ENCODE measurements at places on chromosomes 16 and 17.

GRCh38 chr17:50318501-50319285 is 27.2 kb upstream of the XYLT2 start:
- DNase-seq = no peak

DNA sequence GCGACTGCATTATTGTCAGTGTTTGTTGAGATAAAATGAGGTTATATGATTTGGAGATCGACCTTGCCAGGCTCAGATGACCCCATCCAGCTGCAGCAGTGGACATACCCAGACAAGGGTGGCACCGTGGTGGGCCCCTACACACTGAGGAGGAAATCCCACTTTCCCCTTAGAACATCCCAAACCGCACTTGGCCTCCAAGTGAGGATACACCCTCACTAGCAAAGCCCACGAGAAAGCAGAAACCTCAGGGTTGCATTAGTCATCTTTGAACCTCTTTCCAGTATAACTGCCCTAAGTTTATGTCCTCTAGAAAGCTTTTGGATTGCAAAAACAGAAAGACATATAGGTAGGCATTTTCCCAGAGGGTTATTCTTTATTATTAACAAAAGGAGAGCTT is 101.5 kb downstream of the CLEC16A start:
- no peak for DNase-seq

GRCh38 chr17:80894439-80894721 is 97.3 kb upstream of the CHMP6 start:
- no peak for DNase-seq

DNA sequence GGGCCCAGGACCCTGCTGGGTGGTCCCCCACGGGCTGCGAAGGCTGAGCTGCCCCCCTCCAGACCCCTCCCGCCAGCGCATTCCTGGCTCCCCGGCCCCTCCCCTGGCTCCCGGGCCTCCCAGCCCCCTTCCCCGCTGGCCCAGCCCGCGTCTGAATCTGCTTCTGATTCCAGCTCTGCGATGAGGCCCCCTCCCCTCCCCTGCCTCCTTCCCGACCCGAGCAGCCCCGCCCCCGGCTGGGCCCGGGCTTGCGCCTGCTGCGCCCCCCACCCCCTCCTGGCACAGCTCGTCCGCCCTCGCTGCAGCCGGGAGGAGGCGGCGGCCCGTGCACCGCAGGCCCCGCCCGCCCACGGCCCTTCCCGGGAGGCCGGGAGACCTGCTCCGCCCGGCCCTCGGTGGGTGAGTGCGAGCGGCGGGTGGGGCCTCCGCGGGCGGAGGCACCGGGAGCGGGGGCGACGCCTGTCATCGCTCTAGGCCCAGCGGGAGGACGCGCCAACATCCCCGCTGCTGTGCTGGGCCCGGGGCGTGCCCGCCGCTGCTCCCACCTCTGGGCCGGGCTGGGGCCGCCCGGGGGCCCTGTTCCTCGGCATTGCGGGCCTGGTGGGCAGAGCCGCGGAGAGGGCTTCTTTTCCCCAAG is at the start of gene NTN3:
Gene NTN3 (plus strand): TSS at position 282 of the 637 bp plus-strand sequence. CDS start 405 bp downstream, outside the sequence.
- DNase-seq = no peak

GRCh38 chr16:49010879-49011278 is 270.8 kb downstream of the CBLN1 start:
- no peak for DNase-seq

DNA sequence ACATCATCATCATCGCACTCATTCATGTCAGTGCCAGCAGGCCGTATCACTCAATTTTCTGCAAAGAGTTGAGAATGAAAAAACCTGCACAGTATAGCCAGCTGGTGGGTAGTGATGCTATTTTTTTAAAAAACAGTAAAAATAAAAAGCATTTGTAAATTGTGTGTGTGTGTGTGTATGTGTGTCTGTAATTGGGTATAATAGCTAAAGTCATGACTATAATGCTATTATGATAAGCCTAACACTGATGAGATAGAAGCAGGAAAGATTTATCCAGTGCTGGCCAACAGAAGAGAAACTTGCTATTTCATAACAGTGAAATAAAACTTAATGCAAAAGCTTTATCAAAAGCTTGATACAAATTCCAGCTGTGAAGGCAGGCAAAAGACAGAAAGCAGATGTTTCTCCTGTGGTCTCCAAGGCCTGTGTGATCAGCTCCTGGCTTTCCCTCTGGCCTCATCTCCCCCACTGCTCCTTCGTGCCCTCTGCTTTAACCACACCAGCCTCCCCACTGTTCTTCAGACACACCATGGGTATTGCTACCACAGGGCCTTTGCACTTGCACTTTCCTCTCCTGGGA is 206.2 kb upstream of the IRX5 start:
- no peak for DNase-seq

DNA sequence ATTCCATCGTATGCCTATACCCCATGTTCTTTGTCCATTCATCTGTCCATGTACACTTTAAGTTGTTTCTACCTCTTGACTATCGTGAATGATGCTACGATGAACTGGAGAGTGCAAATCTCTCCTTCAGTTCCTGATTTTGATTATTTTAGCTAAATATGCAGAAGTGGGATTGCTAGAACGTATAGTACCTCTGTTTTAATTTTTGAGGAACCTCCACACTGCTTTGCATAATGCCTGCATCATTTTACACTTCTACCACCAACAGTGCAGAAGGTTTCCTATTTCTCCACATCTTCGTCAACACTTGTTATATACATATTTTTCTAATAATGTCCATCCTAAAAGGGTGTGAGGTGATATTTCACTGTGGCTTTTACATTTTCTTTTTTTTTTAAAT is 43.9 kb downstream of the SDR42E1 start:
- no peak for DNase-seq

DNA sequence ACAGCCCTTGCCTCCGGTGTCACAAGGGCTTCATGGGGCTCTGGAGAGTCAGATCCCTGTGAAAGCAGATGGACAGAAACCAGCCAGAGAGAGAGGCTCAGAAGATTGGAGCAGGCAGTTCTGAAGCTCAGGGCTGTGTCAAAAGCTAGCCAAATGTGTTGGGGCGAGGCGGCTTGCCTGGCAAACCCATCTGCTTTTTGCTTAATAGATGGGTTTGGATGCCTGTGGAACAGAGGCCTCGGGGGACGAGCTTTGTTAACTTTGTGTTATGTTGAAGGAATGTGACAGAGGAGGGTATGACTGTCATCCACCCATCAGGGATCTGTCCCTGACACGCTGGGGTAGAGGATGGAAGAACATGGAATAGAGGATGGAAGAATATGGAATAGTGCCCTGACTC is 21.0 kb upstream of the SLC12A3 start:
- DNase-seq = no peak

DNA sequence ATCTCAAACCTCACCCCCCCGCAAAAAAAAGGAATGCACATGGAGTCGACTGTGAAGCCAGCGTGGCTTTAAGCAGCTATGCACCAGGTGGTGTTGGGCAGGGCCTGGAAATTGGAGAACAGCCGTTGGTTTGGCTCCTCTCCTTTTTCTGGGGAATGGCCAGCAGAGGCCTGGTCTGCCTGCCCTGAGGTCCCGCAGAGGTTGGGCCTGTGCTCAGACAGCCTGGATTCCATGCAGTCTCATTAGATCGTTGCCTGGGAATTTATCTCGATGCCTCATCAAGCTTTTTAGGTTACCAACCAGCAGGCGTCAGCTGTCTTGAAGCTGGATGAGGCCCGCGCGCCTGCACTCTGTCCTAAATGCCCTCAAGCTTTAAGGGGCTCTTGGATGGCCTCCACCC is 9.8 kb downstream of the SLC12A3 start:
- peak; percentile 38 for DNase-seq

DNA sequence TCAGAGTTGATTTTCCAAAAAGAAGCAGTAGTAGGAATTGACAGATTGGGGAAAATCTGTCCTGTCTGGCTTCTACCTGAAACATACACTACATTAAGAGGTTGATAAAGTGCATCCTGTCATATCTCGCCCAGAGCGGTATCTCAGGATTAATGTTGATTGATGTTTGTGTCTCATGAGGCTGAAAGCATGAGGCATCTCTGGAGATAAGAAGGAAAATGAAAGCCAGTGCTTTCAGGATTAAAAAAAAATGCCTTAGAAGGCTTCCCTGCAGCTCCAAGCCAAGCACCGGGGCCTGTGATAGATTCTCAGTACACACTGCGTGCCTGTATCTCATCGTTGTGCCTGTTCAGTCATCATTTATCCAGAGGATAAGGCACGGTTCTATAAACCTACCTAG is 26.4 kb upstream of the CD300E start:
- DNase-seq = no peak

DNA sequence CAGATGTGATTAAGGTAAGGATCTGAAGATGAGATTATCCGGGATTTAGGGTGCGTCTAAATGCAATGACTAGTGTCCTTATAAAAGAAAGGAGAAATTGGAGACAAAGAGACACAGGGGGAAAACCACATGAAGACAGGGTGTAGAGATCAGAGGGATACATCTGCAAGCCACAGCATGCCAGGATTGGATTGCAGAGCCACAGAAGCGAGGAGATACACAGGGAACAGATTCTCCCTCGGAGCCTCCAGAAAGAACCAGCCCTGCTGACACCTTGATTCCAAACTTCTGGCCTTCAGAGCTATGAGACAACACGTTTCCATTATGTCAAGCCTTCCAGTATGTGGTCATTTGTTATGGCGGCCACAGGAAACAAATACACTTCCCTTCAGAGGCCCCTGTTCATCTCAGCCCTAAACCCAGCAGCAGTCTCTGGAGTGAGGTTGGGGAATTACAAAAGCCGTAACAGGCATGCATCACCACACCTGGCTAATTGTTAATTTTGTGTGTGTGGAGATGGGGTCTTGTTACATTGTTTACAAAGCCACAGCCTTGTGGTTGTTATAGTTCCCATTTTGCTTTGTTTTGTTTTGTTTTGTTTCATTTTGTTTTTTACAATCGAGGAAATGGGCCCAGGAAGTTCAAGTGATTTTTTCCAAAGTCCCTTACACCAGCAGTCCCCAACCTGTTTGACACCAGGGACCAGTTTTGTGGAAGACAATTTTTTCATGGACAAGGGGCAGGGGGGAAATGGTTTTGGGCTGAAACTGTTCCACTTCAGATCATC is 51.6 kb upstream of the LYRM9 start:
- no peak for DNase-seq

DNA sequence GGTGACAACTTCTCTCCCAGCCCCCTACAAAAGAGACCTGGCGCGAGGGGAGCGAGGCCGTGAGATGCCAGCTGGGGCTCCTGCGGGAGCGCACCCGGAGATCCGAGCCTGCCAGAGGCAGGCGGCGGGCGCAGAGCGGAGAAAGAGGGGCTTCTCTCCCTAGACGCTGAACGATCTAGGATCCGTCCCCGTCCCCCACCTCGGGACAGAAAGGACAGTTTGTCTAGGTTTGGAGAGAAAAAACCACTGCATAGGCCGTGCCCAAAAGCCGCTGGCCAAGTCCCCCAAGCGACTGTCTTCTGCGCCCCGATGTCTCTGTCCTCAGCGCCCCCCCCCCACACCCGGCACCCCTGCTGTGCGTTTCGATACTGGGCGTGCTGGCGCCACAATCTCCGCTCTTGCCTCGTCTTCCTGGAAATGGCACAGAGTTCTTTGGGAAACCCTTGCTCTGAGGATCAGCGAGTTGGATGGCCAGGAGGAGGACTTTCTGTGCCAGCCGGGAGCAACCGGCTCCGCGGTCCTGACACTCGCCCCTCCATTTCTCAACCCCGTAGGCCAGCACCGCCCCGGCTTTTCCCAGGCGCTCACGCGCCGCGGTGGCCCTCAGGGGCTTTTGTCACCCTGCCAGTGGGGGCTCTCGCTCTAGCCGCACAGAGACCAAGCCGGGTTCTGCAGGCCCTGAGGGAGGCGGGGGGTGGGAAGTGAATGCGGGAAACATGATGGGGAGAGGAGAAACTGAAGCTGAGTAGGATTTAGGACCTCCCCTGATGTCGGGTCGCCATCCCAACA is 1.0 kb downstream of the SSTR2 start:
- DNase-seq = no peak

DNA sequence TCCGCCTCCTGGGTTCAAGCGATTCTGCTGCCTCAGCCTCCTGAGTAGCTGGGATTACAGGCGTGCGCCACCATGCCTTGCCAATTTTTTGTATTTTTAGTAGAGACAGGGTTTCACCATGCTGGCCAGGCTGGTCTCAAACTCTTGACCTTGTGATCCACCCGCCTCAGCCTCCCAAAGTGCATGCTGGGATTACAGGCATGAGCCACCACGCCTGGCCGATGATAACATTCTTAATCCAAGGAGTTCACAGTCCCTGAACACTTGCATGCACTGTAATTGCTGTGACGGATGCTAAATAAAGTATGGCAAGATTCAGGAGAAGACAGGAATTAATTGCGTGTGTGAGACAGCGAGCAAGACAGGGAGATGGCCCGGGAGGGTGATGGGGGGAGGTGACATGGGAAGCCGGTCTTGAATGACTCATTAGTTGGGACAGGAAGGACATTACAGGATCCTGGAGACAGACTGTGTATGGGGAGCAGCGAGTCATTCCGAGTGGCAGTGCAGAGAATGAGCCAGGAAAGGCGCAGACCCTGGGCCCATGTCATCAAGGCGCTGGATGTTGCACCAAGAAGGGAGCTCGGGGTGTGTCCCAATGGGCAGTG is 6.7 kb downstream of the ABCA3 start:
- peak; percentile 21 for DNase-seq

DNA sequence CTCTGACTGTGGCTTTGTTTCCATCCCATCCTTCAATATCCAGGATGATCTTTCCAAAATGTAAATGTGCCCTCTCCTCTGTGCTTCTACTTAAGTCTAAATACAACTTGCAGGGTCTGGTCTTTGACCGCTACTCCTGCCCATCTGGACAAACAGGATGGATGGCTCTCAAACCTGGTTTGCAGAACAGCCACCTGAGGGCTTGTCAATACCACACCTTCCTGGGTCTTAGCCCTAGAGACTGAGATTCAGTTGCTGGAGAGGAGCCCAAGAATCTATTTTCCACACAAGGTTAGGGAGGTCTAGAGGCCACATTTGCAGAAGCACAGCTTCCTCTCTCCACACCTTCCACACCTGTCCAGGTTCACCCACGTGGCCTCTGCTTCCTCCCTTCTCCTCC is 1.9 kb upstream of the GRB7 start:
- DNase-seq = no peak

GRCh38 chr17:75869282-75870141 is 8.9 kb downstream of the TRIM47 start:
- DNase-seq = peak; percentile 84

- peak; percentile 30 for DNase-seq
Observed at GRCh38 chr17:50426814-50427787, 1.1 kb downstream of the ACSF2 start.

DNA sequence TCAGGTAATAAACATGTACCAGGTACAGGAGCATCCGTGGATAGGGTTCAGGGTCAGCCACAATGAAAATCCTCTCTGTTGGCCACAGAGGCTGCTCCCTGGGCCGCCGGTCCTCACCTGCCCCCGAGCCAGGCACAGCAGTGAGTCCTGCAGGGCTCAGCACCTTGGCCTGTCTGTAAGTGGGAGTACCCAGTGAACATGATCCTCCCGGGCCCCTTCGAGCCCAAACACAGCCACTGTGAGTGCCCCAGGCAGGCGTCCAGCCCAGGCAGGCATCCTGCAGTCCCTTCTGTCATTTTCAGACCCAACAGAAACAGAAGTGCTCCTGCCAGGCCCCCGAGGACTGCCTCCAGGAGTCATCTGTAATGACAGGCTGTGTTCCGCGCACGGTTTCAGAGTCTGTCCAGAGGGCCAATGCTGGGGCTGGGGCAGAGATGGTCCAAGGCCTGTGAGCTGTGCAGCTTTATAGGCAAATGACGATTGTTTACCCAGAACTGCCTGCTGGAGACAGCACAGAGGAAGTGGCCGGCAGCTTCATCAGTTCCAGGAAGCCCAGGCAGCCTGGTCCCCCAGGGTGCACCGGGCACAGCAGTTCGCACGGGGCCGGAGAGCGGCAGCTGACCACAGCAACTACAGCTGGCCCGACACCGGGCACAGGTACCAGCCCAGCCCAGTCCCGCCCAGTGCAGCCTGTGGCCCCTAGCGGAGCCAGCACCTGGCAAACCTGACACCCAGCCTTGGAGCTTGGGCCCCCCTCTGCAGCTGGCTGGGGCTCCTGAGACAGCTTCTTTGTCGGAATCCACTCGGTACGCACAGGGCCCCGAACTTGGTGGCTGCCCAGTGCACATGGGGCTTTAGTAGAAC is 13.2 kb downstream of the SLC7A5 start:
- DNase-seq = no peak

Data from AG10803 (cell line).